ENCODE measurements at places on chromosomes 1 and 21. TPM values are rescaled to one million over a fixed set of nuclear protein-coding genes. Genes with fewer than 3 reads are reported as not detected.

The BARHL2 gene
- not detected for total RNA-seq

The INSRR gene
- not detected for total RNA-seq

The RCSD1 gene
- total RNA-seq: 0.73 TPM

DNA sequence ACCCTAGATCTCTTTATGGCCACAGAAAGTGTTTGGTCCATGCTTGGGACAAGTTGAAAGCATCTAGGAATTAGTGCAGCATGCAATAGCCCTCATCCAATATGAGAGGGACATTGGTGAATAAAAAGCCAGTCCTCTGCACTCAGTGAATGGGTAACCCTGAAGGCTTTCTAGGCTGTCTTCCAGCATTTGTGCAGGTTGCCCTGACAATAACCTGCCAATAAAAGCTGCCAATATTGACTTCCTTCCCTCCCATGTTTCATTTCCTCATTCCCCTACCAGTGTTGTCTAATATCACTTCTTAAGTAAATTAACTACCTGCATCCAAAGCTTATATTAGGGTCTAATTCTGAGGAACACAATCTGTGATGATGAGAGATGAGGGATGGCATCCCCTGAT is 563.6 kb upstream of the NEGR1 start:
- H3K4me3 ChIP-seq: no peak overlapping the region
- H3K4me1 ChIP-seq: peaks cover 27% of the 10 kb centered on the region
- H3K27ac ChIP-seq: no peak overlapping the region
- no peaks in the 10 kb centered on the region for H3K27me3 ChIP-seq
- DNase-seq: no peak
- no peaks in the 10 kb centered on the region for H3K36me3 ChIP-seq

DNA sequence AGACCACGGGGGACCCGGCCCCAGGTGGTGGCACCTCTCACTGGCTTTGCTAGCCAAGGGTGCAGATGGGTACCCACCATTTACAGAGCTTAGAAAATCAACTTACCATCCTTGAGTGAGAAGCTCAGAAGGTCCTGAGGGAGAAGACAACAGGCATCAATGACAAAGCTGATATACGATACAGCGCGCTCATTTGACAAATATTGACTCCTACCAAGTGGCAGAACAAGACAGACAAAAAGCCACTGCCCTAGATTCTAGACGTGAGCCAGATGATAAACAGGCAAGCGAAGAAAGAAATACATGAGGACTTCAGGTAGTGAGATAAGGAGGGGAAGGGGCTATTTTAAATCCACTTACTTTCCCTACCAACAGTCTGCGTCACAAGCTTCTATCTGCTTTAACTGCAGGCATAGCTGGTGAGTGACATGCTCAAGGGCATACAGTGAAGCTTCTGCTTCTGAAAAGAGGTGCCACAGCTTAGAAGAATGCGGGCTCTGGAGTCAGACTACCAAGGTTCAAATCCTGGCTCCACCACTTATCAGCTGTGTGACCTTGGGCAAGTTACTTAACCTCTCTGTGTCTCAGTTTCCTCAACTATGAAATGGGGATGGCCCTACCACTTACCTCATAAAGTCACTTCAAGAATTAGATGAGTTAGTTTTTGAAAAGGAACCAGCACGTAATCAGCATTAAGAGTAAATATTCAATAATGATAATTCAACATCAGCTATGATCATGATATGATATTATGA is 29.1 kb downstream of the TMCO4 start:
- H3K27ac ChIP-seq: no peak overlapping the region
- no peaks in the 10 kb centered on the region for H3K36me3 ChIP-seq
- peaks cover 10% of the 10 kb centered on the region for H3K4me1 ChIP-seq
- H3K27me3 ChIP-seq: no peaks in the 10 kb centered on the region
- no peak overlapping the region for H3K4me3 ChIP-seq

- H3K4me3 ChIP-seq: peak overlapping the region; percentile 96
- peak; percentile 43 for DNase-seq
- H3K27ac ChIP-seq: peak overlapping the region; percentile 74
- peaks cover 38% of the 10 kb centered on the region for H3K4me1 ChIP-seq
- peaks cover 21% of the 10 kb centered on the region for H3K36me3 ChIP-seq
These were observed 4.5 kb downstream of the PARP1 start for GRCh38 chr1:226403201-226404034.

DNA sequence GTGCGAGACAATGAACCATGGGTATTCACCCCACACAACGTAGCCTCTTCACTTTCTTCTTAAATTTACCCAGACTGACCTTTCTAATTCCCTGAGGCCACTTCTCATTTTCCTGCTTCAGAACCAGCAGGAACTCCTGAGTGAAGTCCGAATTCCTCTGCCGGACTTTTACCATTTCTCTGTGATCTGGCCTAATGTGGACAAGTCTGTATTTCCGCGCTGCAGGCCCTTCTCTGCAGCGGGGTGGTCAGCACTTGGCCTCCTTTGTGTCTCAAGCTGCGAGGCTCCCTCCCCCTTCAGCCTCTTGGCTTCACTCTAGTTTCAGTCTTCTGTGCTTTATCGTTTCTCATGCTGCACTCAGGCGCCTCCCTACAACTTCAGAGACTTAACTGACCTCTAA is 9.4 kb upstream of the CTBS start:
- peaks cover 19% of the 10 kb centered on the region for H3K4me1 ChIP-seq
- no peaks in the 10 kb centered on the region for H3K27me3 ChIP-seq
- DNase-seq: no peak

DNA sequence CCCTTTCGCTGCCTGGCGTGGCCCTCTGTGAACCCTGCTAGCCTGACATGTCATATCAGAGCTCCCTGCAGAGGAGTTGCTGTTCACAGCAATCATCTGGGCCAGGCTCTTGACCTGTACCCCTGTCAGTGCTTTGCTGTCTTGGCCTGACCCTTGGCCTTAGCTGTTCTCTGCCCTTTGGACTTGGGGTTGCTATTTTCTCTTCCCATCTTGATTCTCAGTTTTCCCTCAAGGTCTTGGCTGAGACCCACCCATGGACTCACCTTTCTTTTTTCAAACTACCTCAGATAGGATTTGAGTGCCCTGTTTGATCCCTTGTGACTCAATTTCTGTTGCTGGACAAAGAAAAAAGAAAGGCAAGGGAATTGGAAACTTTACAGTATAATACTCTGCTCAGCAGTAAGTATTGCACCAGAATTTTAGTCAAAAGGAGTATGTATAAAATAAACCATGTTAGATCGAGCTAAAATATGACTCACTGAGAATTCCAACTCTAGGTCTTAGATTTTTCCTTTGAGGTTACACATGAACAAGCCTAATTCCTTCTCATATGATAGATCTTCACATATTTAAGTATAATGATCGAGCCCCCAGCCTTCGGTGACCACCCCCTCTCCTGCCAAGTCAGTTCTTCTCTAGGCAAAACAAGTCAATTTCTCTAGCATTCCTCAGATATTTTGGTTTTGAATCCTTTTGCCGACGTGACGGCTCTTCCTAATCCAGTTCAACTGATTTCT is 110.5 kb downstream of the NGF start:
- no peak overlapping the region for H3K27ac ChIP-seq
- H3K4me1 ChIP-seq: no peaks in the 10 kb centered on the region
- H3K27me3 ChIP-seq: no peaks in the 10 kb centered on the region
- no peak overlapping the region for H3K4me3 ChIP-seq
- H3K36me3 ChIP-seq: no peaks in the 10 kb centered on the region

DNA sequence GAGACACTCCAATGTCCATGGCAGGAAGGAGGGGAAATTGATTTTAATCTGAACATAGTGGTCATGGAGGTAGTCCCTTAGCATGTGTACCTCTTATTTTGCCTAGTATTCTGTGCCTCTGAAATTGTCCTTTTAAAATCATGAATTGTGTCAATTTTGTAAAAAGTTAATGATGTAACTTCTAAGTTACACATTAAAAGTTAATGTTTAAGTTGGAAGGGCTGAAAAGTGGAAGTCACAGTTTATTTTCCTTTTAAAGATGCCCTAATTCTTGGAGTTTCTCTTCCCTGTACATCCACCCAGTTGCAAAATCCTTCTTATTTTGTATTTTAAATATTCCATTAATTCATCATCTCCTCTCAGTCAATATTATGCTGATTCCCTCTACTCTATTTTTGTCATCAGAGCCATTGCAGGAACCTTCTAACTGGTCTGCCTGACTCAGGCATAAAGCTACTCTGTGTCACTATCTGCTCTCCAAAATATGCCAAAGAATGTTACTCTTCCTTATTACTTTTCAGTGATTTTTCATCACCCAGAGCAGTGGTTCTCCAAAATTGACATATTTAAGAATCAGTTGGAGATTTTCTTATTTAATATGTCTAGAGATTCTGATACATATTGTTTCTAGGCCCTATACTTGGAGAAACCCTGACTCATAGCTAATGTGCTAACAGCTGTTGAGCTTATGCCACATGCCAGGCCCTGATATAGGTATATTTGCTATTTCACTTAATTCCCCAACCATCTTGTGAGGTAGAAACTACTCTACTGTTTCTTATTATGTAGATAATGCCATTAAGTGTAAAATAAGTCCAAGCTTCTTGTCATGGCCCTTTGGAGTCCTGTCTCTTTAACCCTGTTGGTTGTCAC is 5.1 kb downstream of the HOOK1 start:
- no peaks in the 10 kb centered on the region for H3K36me3 ChIP-seq
- H3K4me3 ChIP-seq: no peak overlapping the region
- H3K27ac ChIP-seq: no peak overlapping the region

- H3K4me3 ChIP-seq: no peak overlapping the region
- peaks cover 27% of the 10 kb centered on the region for H3K4me1 ChIP-seq
- no peaks in the 10 kb centered on the region for H3K36me3 ChIP-seq
These were observed 15.2 kb upstream of the PDIK1L start for GRCh38 chr1:26096471-26096870.

DNA sequence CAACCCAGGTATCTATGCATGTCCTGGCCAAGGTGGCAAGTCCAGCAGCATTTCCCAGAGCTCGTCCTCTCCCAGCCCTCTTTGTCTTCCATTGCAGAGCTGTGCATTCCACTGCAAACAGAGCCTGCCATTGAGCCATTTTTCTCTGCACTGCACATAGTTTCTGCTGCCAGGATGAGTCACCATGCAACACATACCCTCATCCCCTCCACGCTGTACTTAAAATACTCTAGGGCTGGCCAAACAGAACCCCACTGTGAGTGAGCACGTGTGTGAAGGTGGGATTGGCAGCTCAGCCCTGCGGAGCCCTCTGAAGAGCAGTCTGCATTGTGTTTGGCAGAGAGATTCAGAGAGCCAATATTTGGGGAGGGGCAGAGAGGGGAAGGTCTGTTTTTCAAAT is 3.9 kb upstream of the ATP1B1 start:
- no peaks in the 10 kb centered on the region for H3K36me3 ChIP-seq
- DNase-seq: no peak

- H3K27ac ChIP-seq: peak overlapping the region; percentile 96
- no peaks in the 10 kb centered on the region for H3K27me3 ChIP-seq
- peak overlapping the region; percentile 42 for H3K4me3 ChIP-seq
- H3K36me3 ChIP-seq: peaks cover 14% of the 10 kb centered on the region
- H3K4me1 ChIP-seq: peaks cover 49% of the 10 kb centered on the region
These were observed 9.4 kb downstream of the EPHA2 start for GRCh38 chr1:16146279-16147155.

GRCh38 chr1:221522529-221522940 is 219.4 kb downstream of the DUSP10 start:
- no peaks in the 10 kb centered on the region for H3K27me3 ChIP-seq
- no peak overlapping the region for H3K27ac ChIP-seq
- no peak overlapping the region for H3K4me3 ChIP-seq
- H3K36me3 ChIP-seq: no peaks in the 10 kb centered on the region

DNA sequence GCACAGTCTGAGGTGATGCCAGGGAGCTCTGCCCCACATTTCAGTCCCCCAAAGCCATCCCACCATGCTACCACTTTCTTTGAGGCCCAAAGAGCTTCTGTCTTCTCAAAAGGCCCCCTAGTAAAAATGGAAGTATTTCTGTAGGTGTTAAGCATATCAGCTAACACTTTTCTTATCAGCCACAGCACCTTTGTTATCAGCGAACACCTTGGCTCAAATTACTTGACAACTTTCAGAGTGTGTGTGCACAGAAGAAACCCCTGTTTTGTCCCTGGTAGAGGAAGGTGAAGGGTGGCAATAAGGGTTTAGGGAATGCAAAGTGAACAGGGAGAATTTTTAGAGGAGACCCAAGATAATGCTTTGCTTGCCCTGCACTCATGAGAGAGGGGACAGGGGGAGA is 54.8 kb upstream of the GJA8 start:
- DNase-seq: no peak
- H3K4me1 ChIP-seq: peaks cover 9% of the 10 kb centered on the region
- H3K27me3 ChIP-seq: no peaks in the 10 kb centered on the region

- H3K4me1 ChIP-seq: no peaks in the 10 kb centered on the region
- no peaks in the 10 kb centered on the region for H3K27me3 ChIP-seq
- DNase-seq: no peak
- no peak overlapping the region for H3K4me3 ChIP-seq
These were observed 86.2 kb downstream of the ATG4C start for GRCh38 chr1:62870148-62870547.

DNA sequence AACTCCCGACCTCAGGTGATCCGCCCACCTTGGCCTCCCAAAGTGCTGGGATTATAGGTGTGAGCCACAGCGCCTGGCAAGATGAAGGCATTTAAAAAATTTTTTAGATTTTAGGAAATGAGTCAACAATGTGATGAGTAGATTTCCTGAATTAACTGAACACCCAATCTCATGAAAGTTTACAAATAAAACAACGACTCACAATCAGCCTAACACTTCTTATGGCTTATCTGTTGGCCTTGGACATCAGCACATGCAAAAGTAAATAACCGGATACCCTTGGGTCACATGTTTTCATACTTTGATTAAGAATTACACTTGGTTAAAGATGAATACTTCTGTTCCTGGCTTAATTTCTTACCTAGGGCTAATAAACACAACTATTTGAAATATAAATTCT is 3.0 kb downstream of the GNG12 start:
- H3K27me3 ChIP-seq: peaks cover 46% of the 10 kb centered on the region
- H3K4me3 ChIP-seq: no peak overlapping the region
- no peak overlapping the region for H3K27ac ChIP-seq
- no peaks in the 10 kb centered on the region for H3K36me3 ChIP-seq

DNA sequence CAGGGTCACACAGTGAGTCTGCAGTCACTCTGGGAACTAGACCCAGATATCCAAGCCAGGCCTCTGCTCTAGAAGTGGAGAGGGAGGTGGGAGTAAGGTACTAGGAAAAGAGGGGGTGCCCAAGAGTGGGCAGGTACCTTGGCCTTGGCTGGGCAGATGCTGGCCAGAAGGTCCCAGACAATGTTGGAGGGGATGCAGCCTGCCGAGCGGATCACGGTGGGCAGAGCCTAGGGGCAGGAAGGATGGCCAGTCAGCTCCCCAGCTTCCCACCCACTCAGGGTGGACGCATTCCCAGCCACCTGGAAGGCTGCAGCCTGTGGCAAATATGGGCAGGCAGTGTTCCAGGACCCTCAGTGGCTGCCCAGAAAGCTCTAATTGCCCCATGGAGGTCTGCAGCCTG is 23.3 kb downstream of the SPOCD1 start:
- H3K27ac ChIP-seq: no peak overlapping the region
- H3K4me3 ChIP-seq: no peak overlapping the region
- no peaks in the 10 kb centered on the region for H3K27me3 ChIP-seq
- no peaks in the 10 kb centered on the region for H3K36me3 ChIP-seq
- DNase-seq: no peak

DNA sequence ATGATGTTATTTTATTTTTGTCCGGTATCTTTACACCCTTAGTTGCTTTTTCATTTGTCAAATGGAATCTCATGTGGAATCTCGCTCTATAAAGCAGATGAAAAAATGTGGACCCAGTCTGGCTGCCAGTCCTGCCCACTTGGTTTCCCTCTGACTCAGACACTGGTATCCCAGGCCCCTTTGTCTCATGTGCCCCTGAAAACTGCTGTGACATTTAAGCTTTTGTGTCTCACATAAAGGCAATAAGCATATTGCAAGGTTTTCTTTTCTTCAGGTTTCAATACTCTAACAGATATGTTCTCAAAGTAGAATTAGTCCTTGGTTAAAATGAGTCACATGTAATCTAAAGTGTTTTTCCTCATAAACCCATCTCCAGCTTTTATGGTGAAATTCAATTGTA is 183.3 kb downstream of the ST6GALNAC3 start:
- H3K27me3 ChIP-seq: no peaks in the 10 kb centered on the region
- H3K36me3 ChIP-seq: no peaks in the 10 kb centered on the region
- DNase-seq: no peak
- no peak overlapping the region for H3K4me3 ChIP-seq

Measured in GM23338 (cell line).